ENCODE measurements at places on chromosomes 3 and 15.
A peak's percentile ranks its signal among the peaks of the same experiment; 100 is the strongest.

DNA sequence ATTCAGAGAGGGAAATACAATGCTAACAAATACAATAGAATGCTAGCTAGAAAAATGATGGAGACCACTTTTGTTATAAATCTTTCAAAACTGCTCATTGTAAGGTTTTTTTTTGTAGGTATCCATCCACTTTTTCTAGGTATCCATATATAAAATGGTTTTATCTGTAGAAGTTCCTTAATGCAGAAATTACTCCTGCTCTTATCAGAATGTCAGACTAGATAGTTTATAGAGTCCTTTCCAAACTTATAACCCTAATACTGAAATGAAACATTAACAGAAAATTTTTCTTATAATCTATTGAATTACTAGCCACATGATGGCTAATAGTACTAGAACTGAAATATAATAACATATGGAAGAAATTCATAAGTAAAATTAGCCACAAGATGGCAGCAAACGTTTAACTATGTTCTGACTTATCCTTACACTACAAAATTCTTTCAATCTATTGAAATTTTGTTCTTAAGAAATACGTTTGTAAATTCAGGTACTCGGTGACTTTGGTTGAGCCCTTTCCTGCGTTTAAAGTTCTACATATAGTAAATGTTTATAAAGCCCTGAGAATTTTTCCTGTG lies 58.5 kb downstream of the ECT2 start:
- DNase-seq: peak; percentile 63

- no peak for DNase-seq
Observed at GRCh38 chr3:186060222-186060621, 48.7 kb downstream of the ETV5 start.

DNA sequence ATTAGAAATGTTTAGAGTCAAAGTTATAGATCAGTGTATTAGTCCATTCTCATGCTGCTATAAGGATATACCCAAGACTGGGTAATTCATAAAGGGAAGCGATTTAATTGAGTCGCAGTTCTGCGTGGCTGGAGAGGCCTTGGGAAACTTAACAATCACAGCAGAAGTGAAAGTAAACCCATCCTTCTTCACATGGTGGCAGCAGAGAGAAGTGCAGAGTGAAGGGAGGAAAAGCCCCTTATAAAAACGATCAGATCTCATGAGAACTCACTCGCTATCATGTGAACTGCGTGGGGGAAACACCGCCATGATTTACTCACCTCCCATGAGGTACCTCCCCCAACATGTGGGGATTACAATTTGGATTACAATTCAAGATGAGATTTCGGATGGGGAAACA lies 871.5 kb downstream of the DIPK2A start:
- no peak for DNase-seq

DNA sequence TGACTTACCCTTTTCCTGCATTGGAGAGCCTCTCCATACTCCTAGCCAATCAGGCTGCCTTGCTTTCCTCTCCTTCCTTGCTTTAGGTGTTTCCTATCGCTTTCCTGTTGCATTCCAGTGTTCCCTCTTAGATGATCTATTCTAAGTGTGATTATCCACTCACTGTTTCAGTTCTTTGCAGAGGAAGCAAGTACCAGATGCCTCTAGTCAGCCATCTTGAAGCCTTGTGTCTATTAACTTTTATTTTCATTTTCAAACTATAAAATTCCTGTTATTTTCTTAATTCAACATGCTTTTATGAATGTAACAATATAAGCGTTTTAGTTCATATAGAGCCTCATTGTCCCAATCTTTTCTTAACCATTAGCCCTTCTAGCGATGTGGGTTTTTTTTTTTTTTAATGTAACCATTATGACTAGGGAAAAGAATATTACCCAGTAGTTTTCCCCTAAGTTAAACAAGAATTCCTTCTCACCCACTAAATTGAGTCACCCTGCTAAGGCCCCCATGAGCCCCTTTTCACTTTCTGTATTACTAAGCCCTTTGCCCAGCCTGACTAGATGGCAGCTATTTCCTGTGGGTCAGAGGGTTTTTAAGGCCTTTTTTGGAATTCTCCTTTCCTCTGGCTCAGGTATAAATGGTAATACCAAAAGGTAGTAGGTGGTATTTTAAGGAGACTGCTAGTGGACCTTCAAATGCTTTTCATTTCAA lies 229.4 kb upstream of the CTNNB1 start:
- DNase-seq: peak; percentile 58

GRCh38 chr3:176939022-176939817 lies 258.1 kb downstream of the TBL1XR1 start:
- DNase-seq: peak; percentile 78

DNA sequence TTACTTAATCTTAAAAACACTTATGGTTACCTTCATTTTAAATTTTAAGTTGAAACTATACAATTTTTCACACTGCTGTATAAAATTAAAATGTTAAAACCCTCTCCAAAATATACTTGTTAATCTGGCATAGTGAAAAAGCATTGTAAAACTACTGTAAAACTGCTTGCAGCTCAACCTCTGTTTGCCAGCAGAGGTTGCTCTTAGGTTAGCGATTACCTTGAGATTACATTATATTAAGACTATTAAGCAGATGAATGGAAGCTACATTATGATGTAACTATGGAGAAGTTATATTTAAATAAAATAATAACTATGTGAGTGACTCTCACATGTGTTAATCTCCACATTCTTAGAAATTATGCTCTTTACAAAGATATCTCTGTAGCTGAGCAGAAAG lies 143.6 kb upstream of the SLITRK3 start:
- peak; percentile 54 for DNase-seq

GRCh38 chr3:32307591-32307990 lies 69.1 kb downstream of the CMTM8 start:
- no peak for DNase-seq

DNA sequence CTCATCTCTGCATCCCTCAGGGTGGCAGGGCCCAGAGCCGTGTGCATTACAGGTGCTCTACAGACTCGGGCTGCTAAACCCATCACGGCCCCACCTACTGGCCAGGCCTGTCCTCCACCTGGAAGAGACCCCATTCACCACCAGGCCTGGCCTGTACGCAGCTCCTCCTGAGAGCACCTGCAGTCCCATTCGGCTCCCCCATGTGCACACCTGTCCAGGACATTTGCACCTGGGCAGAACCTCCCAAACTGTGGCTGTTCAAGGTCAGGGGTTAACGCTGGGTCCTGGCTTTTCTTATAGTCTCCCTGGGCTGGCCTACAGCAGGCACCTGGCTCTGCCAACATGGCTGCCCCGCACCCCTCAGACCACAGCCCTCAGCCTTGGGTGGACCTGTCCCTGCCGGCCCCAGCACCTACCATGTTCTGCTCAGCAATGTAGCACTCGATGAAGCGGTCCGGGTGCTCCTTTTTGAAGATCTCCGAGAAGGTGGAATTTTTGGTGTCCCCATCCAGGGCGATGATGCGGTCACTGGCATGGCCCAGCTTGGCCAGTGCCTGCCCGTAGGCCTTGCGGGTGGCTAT lies 25.7 kb downstream of the TKT start:
- no peak for DNase-seq

GRCh38 chr15:39695793-39696192 lies 86.8 kb downstream of the FSIP1 start:
- DNase-seq: no peak

DNA sequence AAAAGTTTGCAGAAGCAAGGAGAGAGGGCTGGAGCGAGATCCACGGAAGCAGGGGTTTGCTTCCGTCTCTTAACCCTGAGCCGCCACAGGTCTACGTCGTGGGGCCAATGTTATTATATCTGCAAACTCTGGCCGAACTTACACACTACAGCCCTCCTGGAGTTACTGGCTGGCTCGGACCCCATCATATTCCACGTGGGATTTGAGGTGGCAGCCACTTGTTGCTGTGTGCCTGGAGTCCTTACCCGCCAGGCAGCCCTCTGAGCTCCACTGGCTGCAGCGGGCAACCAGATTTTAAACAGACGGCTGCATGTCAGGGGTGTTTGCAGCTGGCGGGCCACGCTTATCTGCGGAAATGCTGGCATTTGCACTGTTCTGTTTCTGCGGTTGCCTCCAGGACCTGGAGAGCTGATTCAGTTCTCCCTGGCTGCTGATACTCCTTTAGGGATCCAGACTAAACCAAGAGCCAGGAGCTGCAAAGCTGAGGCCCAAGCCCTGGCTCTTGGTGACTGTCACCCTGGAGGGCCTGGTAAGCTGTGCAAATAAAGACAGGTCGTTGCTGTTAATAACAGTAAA lies 34.7 kb downstream of the TM2D3 start:
- DNase-seq: no peak

DNA sequence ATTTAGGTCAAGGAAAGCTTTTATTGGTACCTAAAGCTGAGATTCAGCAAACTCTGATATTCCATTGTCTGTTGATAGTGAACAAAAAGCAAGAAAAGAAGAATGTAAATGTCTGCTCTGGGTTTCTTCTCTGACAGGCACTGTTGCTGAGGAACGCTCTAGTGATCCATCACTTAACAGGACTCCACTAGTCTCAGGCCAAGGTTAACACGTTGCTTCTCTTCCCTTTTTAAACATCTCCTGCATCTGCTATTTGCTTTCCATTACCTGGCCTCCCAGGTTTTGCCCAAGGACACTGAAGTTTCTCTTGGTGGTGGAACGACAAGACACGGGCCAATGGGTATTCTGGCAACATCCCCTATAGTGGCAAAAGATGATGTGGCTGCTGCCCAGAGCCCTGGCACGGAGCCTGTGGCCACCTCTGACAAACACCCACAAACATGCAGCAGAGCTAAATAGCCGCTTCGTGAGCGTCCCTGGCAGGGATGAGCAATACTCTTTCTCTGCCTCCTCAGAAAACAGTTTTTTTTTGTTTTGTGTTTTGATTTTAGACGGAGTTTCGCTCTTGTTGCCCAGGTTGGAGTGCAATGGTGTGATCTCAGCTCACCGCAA lies 97.8 kb upstream of the AKAP13 start:
- peak; percentile 85 for DNase-seq

GRCh38 chr3:36172699-36173098 lies 207.6 kb upstream of the STAC start:
- DNase-seq: no peak

- DNase-seq: no peak
Observed at GRCh38 chr3:4321732-4322131, 18.6 kb downstream of the SETMAR start.

DNA sequence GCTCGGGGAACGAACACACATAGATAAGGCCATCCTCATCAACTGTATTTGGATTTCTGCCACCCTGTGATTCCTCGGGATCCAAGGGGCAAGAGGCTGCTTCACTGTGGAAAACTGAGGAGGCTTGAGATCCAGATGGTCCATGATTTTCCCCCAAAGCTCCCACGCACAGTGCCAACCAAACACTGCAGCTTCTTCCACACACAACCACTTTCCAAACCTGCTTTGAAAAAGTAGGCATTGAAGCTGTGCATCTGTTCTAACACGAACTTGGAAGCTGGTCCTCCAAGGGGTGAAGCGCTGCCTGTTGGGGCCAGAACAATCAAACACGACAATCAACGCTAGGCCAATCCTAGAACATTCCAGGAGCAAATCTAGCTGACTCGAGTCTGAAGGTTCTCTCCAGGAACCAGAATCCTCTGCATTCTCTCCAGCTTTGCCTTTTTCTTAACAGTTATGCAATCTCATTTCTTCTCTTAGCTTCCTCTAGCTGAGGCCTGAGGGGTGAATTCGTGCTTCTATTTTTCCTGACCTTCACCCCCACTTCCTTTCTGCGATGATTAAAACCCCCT lies 104.4 kb downstream of the LRRK1 start:
- DNase-seq: no peak

DNA sequence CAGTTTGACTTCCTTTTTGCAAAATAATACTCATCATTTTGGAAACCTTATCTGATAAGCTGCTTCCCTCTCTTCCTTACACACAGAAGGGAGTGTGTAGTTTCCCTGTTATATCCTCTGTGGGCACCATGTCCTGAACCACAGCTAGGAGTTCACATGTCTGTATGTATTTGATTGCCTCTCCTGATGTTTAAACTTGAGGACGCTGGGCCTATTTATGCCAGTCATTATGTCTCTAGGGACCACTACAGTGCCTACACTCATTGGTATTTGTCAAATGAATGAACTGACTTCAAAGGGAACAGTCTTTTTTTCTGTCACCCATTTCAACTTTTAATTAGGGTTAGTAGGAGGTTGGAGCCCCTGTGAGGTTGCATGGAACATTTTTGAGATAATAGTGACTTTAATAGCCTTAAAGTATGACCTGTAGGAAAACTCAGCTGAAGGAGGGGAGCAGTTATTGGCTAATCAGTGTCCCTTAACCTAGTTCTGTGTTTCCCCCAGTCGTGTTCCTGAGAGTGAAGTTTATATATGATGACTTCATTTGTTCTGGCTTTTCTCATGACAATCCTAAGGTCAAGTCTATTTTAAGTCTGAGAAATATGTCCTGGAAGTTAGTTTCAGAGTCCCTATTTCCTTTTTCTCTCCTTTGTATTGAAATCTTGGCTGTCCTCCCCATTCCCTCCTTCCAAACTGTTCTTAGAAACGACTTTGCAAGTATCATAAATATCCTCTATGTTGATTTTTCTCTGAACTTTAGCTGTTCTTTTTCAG lies 28.9 kb downstream of the PDE8A start:
- no peak for DNase-seq

- DNase-seq: peak; percentile 8
Observed at GRCh38 chr3:901953-902778, 190.7 kb upstream of the CNTN6 start.

GRCh38 chr3:171935261-171936123 lies 92.3 kb downstream of the TMEM212 start:
- no peak for DNase-seq

DNA sequence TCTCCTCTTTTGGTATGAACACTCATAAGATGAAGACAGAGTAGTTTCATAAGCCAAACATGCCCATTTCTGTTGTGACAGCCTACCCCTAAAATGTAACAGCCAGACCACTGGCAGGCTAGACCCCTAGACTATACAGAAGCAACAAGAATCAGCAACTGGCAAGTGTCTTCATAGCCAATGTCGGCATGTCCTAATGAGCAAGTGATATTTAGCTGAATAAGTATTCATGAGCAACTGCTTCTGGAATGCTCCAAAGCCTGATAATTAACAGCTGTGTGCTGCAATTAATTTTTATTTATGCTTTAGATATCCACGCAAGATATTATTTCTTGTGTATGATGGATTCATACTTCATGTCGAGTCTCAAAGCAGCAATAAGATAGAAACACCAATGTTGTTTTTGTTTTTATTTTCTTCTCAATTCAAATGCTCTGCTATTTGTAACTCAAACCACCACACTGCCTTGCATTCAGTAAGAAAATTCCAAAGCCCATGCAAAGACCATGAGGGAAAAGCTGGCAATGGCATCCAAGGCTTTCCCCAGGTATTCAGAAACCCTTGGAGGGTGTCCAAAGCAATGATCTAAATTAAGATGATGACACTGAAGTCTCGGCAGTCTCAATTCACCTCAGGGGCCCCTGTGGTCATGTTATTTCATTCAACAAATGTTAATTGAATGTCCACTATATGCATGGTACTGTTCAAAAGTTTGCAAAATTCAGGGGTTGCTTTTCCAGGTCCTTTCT lies 167.7 kb upstream of the NECTIN3 start:
- no peak for DNase-seq

GRCh38 chr15:57920911-57921310 lies 144.6 kb downstream of the ALDH1A2 start:
- DNase-seq: peak; percentile 1
